CD4-positive, alpha-beta T cell treated with Interleukin-21 for 1 hour (primary cell): ENCODE measurements at places on chromosomes 7 and 10.

GRCh38 chr7:44759246-44759645 is 10.6 kb downstream of the ZMIZ2 start:
- DNase-seq, result no peak

DNA sequence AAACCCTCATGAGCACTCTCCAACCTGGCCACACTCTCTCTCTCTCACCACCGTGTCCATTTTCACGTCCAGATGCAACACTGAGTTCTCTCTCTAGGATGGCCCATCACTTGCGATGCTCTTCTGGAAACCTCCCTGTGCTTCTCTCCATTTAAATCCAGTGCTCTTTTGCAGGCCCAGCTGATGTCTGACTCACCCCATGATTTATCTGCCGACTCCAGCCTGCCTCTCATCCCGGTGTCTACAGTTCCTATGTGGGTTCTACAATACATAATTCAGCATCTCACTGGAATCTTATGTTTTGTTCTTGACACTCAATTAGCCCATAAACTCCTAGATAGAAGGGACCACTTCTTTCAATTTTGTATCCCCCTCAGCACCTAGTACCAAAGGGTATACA is 5.0 kb downstream of the TPK1 start:
- DNase-seq, result no peak

- DNase-seq, result peak; percentile 51
Observed at GRCh38 chr7:142391191-142391992, 133.5 kb upstream of the PRSS58 start.

GRCh38 chr7:78099715-78100394 is 301.3 kb downstream of the PHTF2 start:
- DNase-seq, result no peak

DNA sequence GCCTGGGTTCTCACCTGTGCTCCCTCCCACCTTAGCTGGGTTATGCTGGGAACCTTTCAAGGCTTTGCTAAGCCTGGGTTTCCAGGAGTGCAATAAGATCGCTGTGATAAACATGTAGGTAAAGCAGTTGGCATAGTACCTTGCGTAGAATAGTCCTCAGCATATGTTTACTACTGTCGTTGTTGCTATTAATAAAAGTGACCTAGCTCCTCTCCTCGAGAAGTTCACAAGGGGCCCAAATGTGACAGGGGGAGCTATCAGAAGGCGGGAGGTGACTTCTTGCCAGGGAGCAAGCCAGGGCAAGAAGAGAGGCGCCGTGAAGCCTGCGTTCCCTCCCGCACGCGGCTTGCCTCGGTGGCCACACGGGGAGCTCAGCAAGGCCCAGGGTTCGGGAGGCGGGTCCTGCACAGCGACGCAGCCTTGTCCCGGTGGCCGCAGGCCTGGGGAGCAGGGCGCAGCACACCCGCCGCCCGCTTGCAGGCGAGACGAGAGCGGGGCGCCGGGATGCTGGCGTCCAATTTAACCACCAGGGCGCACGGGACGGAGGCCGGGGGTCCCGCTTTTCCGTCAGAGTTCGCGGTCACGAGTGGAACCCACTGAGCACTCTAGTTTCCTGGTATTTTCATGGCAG is 106.2 kb downstream of the SNX10 start:
- DNase-seq, result no peak

- no peak for DNase-seq
Observed at GRCh38 chr7:36227223-36227622, 74.2 kb downstream of the EEPD1 start.

GRCh38 chr10:6327961-6328698 is 125.4 kb downstream of the PFKFB3 start:
- DNase-seq, result no peak

- no peak for DNase-seq
Observed at GRCh38 chr10:7157091-7157490, 253.7 kb downstream of the SFMBT2 start.

DNA sequence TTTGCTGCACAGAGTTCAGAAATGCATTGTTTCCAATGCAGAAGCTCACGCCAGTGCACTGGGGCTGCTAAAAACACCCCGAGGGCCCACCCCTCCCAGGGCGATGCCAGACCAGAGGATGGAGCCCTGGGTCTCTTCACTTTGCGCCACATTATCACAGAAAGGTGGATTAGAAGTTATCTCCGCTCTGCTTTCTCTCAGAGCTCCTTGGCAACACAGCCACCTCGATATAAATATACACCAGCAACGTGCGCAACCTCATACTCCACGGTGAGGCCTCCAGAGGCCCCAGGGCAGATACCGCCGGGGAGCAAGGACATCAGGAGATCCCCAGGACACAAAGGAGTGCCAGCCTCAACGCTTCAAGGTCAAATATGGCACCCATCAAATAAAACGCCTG is 121.0 kb upstream of the TBX20 start:
- no peak for DNase-seq

DNA sequence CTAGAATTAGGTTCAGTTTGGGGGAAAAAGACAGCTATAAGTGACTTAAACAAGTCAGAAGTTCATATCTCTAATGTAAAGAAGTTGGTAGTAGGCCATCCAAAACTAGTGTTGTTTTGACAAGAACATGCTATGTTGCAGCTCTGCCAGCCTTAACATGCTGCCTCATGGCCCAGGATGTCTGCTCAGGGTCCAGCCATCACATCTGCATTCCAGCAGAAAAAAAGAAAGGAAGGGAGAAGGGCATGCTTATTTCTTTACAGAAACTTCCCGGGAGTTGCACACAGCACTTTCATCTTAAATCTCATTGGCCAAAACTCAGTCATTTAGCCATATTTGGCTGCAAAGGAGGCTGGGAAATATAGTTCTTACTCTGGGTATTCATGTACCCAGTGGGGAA is 400.4 kb upstream of the PODXL start:
- DNase-seq, result no peak

DNA sequence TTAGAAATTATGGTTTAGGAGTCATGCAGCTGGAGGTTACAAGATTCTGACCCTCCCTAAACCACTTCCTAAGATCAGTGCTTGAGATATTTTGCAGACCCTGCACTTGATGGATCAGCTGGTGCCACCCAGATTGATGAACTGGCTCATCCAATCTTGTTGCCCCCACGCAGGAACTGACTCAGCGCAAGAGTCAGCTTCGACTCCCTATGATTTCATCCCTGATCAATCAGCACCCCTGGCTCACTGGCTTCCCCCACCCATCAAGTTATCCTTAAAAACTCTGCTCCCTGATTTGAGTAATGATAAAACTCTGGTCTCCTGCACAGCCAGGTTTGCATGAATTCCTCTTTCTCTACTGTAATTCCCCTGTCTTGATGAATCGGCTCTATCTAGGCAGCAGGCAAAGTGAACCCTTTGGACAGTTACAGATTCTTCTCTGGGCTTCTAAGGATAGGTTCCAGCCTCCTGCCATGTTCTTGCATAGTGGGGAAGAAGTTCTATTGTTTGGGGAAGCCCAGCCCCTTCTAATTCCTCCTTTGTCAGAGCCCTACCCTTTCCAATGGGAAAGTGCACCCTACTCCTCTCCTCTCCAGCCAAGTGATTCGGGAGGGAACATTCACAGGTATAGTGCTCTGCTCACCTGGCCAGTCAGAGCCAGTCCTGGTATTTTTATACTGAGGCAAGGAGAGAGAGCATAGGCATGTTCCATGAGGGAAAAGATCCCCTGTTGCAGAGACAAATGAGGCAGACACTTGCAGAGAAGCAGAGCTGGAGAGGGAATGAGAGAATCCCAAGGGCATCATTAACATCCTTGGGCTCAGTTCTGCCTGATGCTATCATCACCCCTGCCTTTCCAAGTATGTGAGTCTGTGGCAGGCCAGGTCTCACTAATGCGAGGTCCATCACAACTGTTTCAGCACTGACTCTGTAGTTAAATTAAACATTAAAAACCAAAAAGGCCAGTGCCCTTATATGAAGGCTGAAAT is 224.4 kb upstream of the GALNT17 start:
- DNase-seq, result no peak

DNA sequence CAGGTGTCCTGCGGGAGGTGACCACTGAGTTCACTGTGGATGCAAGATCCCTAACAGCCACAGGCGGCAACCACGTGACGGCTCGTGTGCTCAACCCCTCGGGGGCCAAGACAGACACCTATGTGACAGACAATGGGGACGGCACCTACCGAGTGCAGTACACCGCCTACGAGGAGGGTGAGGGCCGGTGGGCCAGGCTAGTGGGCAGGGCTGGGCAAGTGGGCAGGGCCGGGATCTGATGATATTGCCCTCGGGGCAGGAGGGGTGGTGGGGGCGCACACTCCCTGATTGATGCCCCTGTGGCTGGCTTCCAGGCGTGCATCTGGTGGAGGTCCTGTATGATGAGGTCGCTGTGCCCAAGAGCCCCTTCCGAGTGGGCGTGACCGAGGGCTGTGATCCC is 15.8 kb downstream of the FLNC start:
- no peak for DNase-seq
